ENCODE measurements at places on chromosomes 12 and 14.
A peak's percentile ranks its signal among the peaks of the same experiment; 100 is the strongest.

GRCh38 chr12:49762468-49762847, 21.1 kb downstream of the TMBIM6 start:
- peaks cover under 1% of the 10 kb centered on the region for H3K27me3 ChIP-seq
- peaks cover 45% of the 10 kb centered on the region for H3K4me1 ChIP-seq
- peak overlapping the region; percentile 63 for H3K4me3 ChIP-seq
- DNase-seq: peak; percentile 29
- peak overlapping the region; percentile 81 for H3K27ac ChIP-seq

- peaks cover 2% of the 10 kb centered on the region for H3K27me3 ChIP-seq
- H3K27ac ChIP-seq: no peak overlapping the region
- no peak for DNase-seq
- H3K36me3 ChIP-seq: no peaks in the 10 kb centered on the region
- no peak overlapping the region for H3K4me3 ChIP-seq
These were observed 34.6 kb downstream of the GLRX5 start for GRCh38 chr14:95569440-95569839.

DNA sequence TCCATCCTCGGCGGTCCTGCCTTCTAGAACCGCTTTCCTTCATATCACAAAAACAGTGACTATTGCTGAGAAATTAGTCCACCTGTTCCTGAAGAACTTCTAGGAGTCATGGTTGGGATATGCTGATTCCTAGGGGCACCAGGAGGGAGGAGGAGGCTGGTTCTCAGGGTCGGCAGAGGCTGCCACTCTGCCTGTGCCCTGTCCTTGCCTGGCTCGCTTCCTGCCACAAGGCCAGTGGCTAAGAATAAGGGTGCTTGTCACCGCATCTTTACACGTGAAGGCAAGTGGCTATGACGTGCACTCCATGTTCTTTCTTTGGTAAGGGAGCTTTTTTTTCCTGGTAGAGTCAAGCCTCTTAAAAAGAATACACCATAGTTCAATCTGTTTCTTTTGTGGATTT, 18.7 kb upstream of the DGLUCY start:
- H3K27me3 ChIP-seq: no peaks in the 10 kb centered on the region
- no peak for DNase-seq
- H3K4me1 ChIP-seq: peaks cover 15% of the 10 kb centered on the region
- H3K4me3 ChIP-seq: no peak overlapping the region
- peaks cover 5% of the 10 kb centered on the region for H3K36me3 ChIP-seq
- no peak overlapping the region for H3K27ac ChIP-seq

- H3K27me3 ChIP-seq: no peaks in the 10 kb centered on the region
- H3K27ac ChIP-seq: no peak overlapping the region
- H3K4me3 ChIP-seq: no peak overlapping the region
- peak; percentile 22 for DNase-seq
These were observed 13.2 kb downstream of the TRIP11 start for GRCh38 chr14:92026548-92027190.

DNA sequence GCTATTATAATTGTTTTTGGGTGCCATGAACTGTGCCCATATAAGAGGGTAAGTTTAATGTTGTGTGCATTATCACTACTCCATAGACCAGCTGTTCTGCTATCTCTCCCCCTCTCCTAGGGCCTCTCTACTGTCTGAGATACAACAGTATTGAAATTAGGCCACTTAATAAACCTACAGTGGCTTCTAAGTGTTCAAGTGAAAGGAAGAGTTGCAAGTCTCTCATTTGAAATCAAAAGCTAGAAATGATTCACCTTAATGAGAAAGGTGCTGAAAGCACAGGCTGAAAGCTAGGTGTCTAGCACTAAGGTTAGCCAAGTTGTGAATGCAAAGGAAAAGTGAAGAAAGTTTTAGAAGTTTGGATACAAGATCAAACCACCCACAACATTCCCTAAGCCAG, 168.0 kb downstream of the SLC16A7 start:
- no peak overlapping the region for H3K4me3 ChIP-seq
- peaks cover 15% of the 10 kb centered on the region for H3K36me3 ChIP-seq
- H3K27me3 ChIP-seq: no peaks in the 10 kb centered on the region
- H3K27ac ChIP-seq: no peak overlapping the region
- no peak for DNase-seq

DNA sequence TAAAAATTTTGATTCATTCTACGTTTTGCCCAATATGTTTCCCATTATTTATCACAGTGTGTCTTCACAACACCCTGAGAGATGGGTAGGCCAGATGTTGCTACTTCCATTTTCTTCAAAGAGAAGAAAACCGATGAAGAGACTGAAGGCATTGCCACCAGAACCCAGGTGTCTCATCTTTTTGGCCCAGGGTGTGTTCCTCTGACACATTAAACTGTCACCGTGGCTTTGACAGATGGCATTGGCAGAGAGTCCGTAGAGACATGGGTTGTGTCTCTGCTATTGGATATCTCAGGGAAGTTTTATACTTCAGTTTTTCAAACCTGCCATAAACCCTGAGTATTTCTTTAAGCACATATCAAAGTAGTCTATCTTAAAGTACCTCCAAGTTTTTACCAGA, 11.3 kb upstream of the NUDT4 start:
- no peaks in the 10 kb centered on the region for H3K36me3 ChIP-seq
- no peak overlapping the region for H3K4me3 ChIP-seq
- no peak for DNase-seq
- peaks cover 17% of the 10 kb centered on the region for H3K4me1 ChIP-seq
- H3K27me3 ChIP-seq: no peaks in the 10 kb centered on the region

- H3K27me3 ChIP-seq: no peaks in the 10 kb centered on the region
- DNase-seq: peak; percentile 67
- H3K36me3 ChIP-seq: peaks cover 26% of the 10 kb centered on the region
- H3K4me1 ChIP-seq: peaks cover 41% of the 10 kb centered on the region
These were observed 43.4 kb downstream of the ELK3 start for GRCh38 chr12:96237465-96238077.

DNA sequence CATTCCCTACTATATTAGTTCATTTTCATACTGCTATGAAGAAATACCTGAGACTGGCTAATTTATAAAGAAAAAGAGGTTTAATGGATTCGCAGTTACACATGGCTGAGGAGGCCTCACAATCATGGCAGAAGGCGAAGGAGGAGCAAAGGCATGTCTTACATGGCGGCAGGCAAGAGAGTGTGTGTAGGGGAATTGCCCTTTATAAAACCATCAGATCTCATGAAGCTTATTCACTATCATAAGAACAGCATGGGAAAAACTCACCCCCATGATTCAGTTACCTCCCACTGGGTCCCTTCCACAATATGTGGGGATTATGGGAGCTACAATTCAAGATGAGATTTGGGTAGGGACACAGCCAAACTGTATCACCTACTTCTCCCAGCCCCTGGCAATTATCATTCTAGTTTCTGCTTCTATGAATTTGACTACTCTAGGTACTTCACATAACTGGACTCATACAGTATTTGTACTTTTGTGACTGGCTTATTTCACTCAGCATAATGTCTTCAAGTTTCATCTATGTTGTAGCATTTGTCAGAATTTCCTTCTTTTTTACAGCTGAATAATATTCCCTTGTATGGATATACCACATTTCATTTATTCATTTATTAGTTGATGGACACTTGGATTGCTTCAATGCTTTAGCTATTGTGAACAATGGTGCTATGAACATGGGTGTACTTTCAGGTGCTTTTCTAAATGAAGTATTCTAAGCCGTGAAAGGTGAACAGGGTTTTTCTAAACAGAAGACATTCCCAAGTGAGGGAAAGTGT, 219.5 kb upstream of the NUDT4 start:
- no peak for DNase-seq
- H3K36me3 ChIP-seq: no peaks in the 10 kb centered on the region
- H3K27ac ChIP-seq: no peak overlapping the region
- H3K4me3 ChIP-seq: no peak overlapping the region
- peaks cover 2% of the 10 kb centered on the region for H3K27me3 ChIP-seq

DNA sequence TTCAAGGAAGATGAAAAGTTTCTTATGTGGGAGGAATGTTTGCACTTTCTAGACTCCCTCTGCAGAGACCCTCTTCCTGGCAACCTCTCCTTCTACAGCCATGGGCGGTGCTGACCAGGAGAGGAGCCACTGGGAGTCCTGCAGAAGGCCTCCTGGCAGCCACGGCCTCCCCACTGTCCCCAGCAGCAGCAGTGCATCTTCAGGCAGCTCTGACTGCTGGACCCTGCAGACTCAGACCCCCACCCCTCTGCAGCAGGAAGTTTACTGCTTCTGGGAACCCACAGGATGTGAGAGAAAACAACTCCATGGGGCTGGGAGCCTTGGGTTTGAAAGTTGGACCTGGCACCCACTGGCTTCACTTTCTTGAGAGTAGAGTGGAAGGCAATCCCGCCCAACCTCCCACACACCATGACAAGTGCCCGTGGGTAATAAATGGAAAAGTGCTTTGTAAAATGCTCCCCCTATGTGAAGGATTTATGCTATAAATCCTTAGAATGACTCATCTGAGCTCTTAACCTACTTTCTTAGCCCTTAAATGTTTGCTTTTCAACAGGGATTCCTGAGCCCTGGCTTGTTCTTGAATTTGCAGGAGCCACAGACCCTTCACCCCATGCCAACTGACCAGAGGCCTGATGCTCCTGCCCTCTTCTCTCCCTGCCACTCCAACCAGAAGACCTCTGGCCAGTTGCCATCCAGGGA, 37.5 kb upstream of the DDX11 start:
- H3K36me3 ChIP-seq: no peaks in the 10 kb centered on the region
- H3K27me3 ChIP-seq: peaks cover 5% of the 10 kb centered on the region
- H3K4me1 ChIP-seq: peaks cover 3% of the 10 kb centered on the region
- no peak overlapping the region for H3K27ac ChIP-seq
- no peak for DNase-seq

- H3K27me3 ChIP-seq: no peaks in the 10 kb centered on the region
- H3K27ac ChIP-seq: no peak overlapping the region
- no peaks in the 10 kb centered on the region for H3K36me3 ChIP-seq
- H3K4me3 ChIP-seq: no peak overlapping the region
- DNase-seq: no peak
These were observed 144.7 kb upstream of the BTG1 start for GRCh38 chr12:92290350-92290695.

DNA sequence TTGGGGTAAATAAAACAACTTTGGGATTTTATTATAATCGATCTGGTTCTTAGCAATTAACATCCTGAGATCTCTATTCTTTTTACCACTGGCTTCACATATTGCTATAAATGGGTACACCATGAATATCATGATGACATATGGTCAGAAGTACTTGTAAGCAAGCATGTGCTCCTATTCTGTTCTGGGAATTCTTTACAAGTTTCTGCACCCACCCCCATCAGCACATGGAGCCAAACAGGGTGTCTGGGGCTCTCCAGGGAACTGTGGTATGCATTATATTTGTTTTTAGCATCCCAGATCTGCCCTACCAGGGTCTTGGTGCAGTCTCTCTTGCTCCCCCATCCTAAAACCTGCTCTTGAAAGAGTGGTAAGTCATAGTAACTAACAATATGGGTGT, 31.3 kb downstream of the DMAC2L start:
- peaks cover 2% of the 10 kb centered on the region for H3K36me3 ChIP-seq
- H3K4me3 ChIP-seq: no peak overlapping the region
- H3K4me1 ChIP-seq: peaks cover 12% of the 10 kb centered on the region
- no peak for DNase-seq
- H3K27ac ChIP-seq: no peak overlapping the region
- peaks cover 12% of the 10 kb centered on the region for H3K27me3 ChIP-seq

GRCh38 chr12:7171854-7172253, 17.6 kb upstream of the PEX5 start:
- peaks cover 17% of the 10 kb centered on the region for H3K27me3 ChIP-seq
- no peak overlapping the region for H3K27ac ChIP-seq
- peaks cover 2% of the 10 kb centered on the region for H3K36me3 ChIP-seq
- no peak for DNase-seq
- no peak overlapping the region for H3K4me3 ChIP-seq

GRCh38 chr12:53474077-53474476, 22.2 kb downstream of the PCBP2 start:
- no peak for DNase-seq
- H3K4me1 ChIP-seq: peaks cover 29% of the 10 kb centered on the region
- no peak overlapping the region for H3K4me3 ChIP-seq
- H3K27me3 ChIP-seq: no peaks in the 10 kb centered on the region
- peaks cover 69% of the 10 kb centered on the region for H3K36me3 ChIP-seq

- no peak for DNase-seq
- H3K36me3 ChIP-seq: peaks cover 30% of the 10 kb centered on the region
- peaks cover 20% of the 10 kb centered on the region for H3K4me1 ChIP-seq
These were observed 5.2 kb downstream of the RITA1 start for GRCh38 chr12:113190761-113191160.

GRCh38 chr12:106919910-106920544, 35.7 kb upstream of the TMEM263 start:
- H3K4me3 ChIP-seq: no peak overlapping the region
- no peaks in the 10 kb centered on the region for H3K36me3 ChIP-seq
- no peak for DNase-seq
- H3K4me1 ChIP-seq: peaks cover 11% of the 10 kb centered on the region
- peaks cover 27% of the 10 kb centered on the region for H3K27me3 ChIP-seq

GRCh38 chr12:66269757-66270383, 32.4 kb upstream of the HELB start:
- H3K4me1 ChIP-seq: peaks cover 11% of the 10 kb centered on the region
- H3K36me3 ChIP-seq: no peaks in the 10 kb centered on the region
- no peak overlapping the region for H3K4me3 ChIP-seq
- no peak overlapping the region for H3K27ac ChIP-seq

DNA sequence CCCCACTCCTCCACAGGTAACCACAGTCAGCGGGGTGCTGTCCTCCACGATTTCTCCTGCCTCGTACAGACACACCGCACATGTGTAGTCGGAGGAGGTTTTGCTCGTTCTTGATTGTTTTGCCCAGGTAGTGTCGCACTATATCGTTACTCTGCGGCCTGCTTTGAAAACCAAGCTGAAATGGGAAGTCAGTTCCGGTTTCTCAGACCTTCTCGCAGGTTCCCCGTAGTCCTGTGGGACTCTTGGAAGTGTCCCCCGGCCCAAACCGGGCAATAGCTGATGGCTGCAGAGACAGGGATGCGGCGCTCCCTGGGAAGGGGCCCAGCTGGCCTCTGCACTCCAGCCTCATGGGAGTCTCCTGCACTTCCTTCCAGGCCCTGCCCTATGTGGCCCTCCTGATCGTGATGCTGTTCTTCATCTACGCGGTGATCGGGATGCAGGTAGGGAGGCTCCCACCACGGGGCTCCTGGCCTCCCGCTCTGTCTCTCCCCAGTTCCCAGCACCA, 141.3 kb upstream of the FKBP4 start:
- H3K27ac ChIP-seq: no peak overlapping the region
- no peak for DNase-seq
- no peaks in the 10 kb centered on the region for H3K4me1 ChIP-seq
- H3K36me3 ChIP-seq: no peaks in the 10 kb centered on the region
- H3K4me3 ChIP-seq: no peak overlapping the region

DNA sequence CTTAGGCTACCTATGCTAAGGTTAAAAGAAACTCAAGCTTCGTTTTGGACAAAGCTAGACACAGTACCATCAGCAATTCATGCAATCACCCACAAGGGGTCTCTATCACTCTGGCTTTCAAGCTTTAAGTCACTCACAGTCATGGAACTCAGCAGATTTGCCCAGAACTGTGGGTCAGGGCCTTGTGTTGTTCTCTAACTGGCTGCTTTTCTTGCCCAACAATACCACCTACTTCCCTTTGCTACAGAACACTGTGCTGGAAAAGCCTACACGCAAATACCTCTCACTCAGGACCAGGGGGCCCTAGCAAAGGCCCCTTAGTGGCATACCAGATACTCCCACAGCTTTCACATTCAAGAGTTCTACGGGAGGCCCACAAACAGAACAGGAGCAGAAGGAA, 9.1 kb downstream of the NEMP1 start:
- peaks cover 55% of the 10 kb centered on the region for H3K36me3 ChIP-seq
- H3K27me3 ChIP-seq: no peaks in the 10 kb centered on the region
- H3K4me1 ChIP-seq: peaks cover 43% of the 10 kb centered on the region
